ENCODE measurements at places on chromosomes 7 and 10. TPM values are rescaled to one million over a fixed set of nuclear protein-coding genes. Genes with fewer than 3 reads are reported as not detected.

HMX2 gene
- not detected for total RNA-seq

DCLRE1C gene
- 6.6 TPM for total RNA-seq

CCT6A gene
- total RNA-seq, result 153 TPM

GALNT17 gene
- total RNA-seq, result under 0.01 TPM

PAPOLB gene
- total RNA-seq, result not detected

FAM25A gene
- not detected for total RNA-seq

MTURN gene
- 6.5 TPM for total RNA-seq

OR2A42 gene
- not detected for total RNA-seq

IFIT1B gene
- total RNA-seq, result not detected

SYT15 gene
- total RNA-seq, result not detected

OR2A1 gene
- total RNA-seq, result under 0.01 TPM

RNF32 gene
- total RNA-seq, result 0.45 TPM

KCNMA1 gene
- total RNA-seq, result 7.7 TPM

TMEM270 gene
- not detected for total RNA-seq

DYNC1I1 gene
- total RNA-seq, result 0.34 TPM

All from bronchus fibroblast of lung (primary cell).